ENCODE measurements at places on chromosomes 3 and 15.

GRCh38 chr3:22012471-22012870, 261.5 kb upstream of the ZNF385D start:
- peak; percentile 11 for DNase-seq

DNA sequence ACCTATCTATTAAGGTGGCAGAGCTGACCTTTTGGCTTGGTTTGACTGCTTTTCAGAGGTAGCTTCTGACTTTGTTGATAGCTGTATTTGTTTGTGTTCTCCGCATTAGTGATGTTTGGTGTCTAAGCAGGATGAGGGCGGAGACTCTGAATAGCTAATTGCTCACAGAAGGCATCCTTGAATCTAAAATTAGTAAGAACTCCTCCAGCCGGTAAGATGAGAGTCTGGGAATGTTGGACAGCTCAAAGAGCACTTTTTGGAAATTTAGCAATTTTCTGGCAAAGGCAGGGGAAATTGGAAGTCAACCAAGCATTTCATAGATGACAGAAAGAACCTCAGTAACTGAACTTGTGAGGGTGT, 174.1 kb downstream of the KLHL25 start:
- DNase-seq: peak; percentile 45

DNA sequence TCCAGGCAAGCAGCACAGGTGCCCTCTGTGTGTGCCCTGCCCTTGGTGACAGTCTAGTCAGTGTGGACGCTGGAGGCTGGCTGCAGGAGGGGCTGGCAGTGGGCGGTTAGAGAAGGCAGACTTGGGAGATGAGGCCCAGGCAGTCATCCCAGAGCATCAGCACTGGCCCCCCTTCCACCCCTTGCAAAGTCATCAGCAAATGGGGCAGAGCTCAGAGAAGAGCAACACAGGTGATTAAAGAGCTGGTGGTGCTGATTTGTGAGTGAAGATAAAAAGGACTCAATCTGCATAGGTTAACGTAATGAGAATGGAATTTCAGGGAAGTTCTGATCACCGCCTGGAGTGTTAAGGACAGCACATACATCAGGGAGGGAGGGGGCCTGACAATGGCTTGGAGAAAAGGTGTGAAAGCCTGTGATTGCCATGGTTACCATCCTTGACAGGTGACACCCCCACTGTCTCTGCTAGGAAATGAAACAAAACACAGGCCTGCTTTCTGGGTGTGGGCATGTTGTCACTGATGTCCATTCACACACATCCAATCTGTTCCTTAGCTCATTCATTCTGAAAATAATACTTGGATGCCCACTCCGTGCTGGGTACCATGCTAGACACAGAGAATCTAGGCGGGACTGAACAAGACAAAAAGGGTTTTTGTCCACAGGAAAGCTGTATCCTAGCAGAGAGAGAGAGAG, 269.6 kb upstream of the ST8SIA2 start:
- DNase-seq: no peak

- DNase-seq: no peak
Observed at GRCh38 chr15:31179693-31180092, 78.2 kb upstream of the TRPM1 start.

DNA sequence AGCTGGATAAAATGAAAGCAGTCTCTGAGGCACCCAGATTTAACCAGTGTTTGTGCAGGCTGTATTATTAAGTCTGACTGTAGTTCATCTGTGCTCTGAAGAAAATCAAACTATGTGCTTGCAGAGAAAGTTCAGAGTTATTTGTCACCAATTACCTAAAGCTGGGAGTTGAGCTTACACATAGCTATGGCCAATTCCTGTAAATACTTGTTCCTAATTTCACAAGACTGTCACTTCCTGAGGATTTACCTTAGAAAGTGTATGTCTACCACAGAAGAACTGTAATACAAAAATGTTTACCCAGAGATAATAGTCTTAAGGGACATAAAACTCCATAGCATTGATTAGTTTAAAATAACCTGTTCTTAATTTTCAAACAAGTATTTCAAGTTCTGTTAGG, 628.4 kb upstream of the TGFBR2 start:
- no peak for DNase-seq

- DNase-seq: no peak
Observed at GRCh38 chr15:94367726-94368535, 136.6 kb downstream of the MCTP2 start.

GRCh38 chr3:58004973-58005372, 3.2 kb upstream of the FLNB start:
- DNase-seq: peak; percentile 74

DNA sequence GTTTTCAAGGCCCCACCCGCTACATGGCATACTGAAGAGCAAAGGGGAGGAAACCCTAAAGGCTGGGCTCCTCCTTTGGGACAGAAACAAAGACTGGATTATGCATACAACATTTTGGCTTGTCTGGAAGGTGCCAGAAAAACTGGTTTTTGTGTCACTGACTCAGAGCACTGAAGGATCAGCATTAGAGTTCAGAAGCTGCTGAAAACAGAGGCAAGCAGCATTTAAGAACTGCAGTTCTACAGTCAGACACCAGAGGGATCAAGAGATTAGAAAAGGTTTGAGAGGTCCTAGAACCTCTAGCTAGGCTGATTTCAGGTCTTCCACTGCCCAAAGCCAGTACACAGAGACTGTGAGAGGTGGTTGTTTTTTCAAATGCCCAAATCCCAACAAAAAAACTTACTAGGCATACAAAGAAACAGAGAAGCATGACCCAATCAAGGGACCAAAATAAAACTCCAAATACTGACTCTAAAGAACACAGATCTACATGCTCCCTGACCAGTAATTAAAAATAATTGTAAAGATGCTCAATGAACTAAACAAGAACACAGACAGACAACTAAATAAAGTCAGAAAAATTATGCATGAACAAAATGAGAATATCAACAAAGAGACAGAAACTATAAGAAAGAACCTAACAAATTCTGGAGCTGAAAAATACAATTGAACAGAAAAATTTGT, 91.2 kb downstream of the SENP2 start:
- DNase-seq: peak; percentile 75

- DNase-seq: no peak
Observed at GRCh38 chr15:78320183-78320582, 20.0 kb upstream of the CRABP1 start.

- peak; percentile 70 for DNase-seq
Observed at GRCh38 chr3:4722103-4722502, 229.0 kb downstream of the ITPR1 start.

- no peak for DNase-seq
Observed at GRCh38 chr3:38232701-38233100, 32.9 kb upstream of the SLC22A13 start.

- DNase-seq: no peak
Observed at GRCh38 chr3:66665021-66665695, 164.3 kb upstream of the LRIG1 start.

DNA sequence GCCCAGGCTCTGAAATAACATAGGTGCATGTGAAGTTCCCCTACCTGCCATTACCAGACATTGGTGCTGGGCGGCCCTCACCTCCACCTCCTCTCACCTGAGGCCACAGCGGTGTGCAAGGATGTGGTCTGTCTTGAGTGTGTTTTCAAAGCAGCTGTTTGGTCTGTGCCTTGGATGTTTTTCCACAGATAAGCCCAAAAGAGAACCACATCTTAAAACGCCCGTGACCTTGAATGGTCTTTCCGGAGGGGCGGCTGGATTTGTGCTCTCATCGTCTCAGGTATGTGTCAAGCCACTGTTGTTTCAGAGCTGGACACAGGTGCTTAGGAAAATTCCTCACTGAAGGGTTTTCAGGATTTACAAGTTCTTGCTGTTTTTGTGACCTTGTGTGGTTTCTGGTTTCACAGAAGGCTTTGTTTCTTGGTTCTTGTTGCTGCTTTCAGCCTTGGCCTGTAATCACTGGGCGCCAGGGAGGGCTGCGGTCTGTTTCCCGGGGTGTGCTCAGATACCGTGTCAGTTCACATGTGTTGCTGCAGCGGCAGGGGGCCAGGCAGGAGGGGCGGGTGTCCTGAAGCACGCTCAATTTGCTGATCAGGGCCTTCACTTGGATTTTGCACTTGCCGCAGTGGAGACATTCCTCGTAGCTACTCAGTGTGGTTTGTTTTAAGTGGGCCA, 128.4 kb downstream of the IGF1R start:
- no peak for DNase-seq

GRCh38 chr3:124303305-124303910, 311.5 kb upstream of the ROPN1 start:
- DNase-seq: no peak

- no peak for DNase-seq
Observed at GRCh38 chr3:137789236-137789635, 25.1 kb downstream of the SOX14 start.

- no peak for DNase-seq
Observed at GRCh38 chr3:130491431-130491830, 25.5 kb upstream of the COL6A6 start.

DNA sequence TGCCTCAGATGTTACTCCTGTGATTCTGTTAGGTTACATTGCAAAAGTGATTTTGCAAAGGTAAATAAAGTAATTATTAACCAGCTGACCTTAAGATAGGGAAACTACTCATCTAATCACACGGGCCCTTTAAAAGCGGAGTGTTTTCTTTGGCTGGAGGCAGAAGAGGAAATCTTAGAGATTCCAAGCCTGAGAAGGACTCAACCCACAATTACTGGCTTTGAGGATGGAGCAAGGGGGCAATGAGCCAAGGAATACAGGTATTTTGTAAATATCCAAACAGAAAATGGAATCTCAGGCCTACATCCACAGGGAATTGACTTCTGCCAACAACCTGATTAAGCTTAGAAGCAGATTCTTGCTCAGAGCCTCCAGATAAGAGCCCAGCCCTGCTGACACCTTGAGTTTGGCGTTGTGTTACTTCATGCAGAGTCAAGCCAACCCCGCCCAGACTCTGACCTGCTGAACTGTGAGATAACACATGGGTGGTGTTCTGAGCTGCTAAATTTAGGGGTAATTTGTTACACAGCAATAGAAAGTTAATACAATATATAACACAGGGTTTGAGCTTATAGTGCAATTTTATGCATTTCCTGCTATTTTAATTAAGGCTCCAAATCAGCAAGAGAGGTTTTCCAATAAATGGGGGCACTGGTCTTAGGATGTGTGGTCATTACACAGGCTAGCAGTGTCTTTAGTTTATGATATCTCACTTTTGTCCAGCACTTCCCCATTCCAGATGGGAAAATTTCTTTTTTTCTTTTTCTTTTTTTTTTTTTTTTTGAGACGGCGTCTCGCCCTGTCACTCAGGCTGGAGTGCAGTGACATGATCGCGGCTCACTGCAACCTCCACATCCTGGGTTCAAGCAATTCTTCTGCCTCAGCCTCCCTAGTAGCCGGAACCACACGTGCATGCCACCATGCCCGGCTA, 19.5 kb downstream of the NFKBIZ start:
- DNase-seq: peak; percentile 33

DNA sequence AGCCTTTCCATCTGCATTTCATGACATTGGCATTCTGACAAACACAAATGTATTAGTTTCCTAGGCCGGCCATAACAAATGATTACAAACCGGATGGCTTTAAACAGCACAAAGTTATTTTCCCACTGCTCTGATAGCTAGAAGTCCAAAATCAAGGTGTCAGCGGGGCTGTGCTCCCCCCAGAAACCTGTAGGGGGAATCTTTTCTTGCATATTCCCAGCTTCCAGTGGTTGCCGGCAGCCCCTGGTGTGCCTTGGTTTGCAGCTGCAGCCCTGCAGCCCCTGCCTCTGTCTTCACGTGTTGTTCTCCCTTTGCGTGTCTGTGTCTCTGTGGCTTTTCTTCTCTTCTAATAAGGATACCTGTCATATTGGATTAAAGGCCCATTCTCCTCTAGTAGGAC, 79.0 kb upstream of the CDV3 start:
- peak; percentile 43 for DNase-seq

DNA sequence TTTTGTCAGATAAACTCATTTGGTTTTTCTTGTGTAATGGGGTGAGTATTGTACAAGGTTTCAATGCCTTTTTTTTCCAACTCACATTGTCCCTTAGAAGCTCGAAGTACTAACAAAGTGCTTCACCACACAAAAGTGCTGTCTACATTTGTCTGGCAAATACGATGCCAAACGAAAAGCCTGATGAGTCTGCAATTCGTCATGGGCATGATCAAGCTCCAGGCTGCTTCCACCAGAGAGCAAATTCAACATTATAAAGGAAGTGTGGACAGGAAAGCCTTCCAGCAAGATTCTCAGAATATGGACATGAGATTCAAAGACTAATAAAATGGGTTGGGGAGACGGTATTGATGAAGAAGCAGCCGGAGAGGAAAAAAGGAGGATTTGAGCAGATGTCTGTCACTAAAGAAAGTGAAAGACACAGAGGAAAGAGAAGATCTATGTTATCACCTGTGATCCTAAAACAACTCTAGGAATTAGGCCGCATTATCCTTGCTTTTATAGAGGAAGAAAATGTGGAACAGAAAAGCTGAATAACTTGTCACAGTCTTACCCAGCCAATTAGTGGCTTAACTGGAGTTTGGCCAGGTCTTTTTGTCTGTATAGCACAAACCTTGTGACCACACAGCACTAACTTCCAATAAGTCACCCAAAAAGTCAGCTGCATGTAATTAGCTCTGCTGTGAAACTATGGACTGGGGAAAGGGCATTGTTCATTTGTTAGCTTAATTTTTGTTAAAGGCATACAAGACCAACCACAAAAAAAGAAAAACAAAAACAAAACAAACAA, 494.8 kb downstream of the FHIT start:
- DNase-seq: no peak

DNA sequence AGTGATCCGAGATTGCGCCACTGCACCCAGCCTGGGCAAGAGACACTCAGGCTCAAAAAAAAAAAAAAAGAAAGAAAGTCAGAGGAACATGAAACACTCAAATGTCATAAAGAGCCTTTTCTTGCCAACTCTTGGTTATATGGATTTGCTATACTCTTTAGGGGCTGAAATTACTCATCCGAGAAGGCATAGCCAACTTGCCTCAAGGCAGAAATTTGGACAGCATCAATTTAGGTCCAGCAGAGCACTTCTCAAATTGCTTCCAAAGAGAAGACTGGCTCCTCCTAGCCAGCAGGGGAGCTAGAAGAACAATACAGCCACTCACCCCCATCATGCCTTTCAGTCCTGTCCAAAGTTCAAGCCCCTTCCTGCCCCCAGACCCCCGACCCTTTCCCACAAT, 43.8 kb downstream of the OSBPL10 start:
- DNase-seq: peak; percentile 33

GRCh38 chr3:30855400-30856292, 38.8 kb downstream of the GADL1 start:
- DNase-seq: peak; percentile 10

- DNase-seq: peak; percentile 14
Observed at GRCh38 chr15:69823223-69823907, 274.4 kb downstream of the TLE3 start.

- no peak for DNase-seq
Observed at GRCh38 chr15:93855181-93855826, 376.1 kb upstream of the MCTP2 start.

DNA sequence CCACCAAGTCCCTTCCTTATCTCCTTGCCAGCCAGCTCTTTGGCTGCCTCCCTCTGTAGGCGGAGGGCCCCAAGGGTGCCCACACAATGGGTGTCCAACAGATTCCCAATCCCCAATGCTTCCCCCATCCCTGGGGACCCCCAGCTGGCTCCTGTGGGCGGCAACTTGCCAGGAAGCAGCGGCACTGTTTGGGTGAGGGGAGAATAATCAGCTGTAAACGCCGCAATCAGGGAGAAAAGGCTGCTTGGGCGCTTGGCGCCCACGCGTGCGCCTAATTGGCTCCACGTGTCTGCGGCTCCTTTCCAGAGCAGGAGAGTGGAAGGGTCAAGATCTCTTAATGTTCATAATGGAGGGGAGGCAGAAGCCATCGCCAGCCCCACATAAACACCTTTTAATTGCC, 67.9 kb upstream of the TMEM115 start:
- DNase-seq: no peak
